ENCODE measurements at places on chromosomes 12 and 14.

- DNase-seq: peak; percentile 98
Observed at GRCh38 chr12:133130038-133130807, at the start of the genes ZNF10 and ZNF891. TSS of gene ZNF10 (plus strand) at chr12:133130627. CDS start at chr12:133144493, 13,866 bp downstream. TSS of gene ZNF891 (minus strand) at chr12:133130274. CDS start at chr12:133121918, 8,356 bp downstream.

GRCh38 chr12:114302117-114302516 is 103.8 kb downstream of the TBX5 start:
- DNase-seq: no peak

- DNase-seq: no peak
Observed at GRCh38 chr14:40758076-40758475, 848.6 kb upstream of the LRFN5 start.

DNA sequence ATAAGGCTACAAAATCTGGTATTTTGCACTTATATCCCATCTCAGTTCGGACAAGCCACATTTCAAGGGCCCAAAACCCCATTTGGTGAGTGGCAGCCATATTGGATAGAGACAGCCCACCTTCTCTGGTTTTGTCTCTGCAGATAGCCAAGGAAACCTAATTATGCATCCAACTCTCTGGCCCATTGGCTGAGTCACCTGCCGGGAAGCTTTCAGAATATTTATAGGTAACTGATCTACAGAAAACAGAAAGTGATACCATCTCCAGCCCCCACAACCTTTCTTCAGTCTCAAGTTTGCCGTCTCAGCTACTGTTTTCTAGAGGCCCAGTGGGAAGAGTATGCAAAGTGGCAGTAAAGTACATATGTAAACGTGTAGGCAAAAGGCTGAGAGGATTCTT is 33.7 kb upstream of the PPP1CC start:
- DNase-seq: no peak

DNA sequence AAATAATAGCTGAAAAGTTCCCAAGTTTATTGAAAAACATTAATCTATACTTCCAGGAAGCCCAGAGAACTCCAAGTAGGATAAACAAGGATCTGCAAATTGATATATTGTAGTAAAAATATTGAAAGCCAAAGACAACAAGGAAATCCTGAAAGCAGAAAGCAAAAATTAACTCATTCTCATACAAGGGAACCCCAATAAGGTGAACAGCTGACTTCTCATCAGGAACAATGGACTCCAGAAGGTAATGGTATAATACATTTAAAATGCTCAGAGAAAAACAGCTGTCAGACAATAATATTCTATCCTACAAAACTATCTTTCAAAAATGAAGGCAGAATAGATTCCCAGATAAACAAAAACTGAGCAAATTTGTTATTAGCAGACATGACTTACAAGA is 138.1 kb upstream of the BMP4 start:
- DNase-seq: no peak

- no peak for DNase-seq
Observed at GRCh38 chr12:42638697-42639096, 49.2 kb upstream of the PRICKLE1 start.

- DNase-seq: no peak
Observed at GRCh38 chr14:96811985-96812667, 14.9 kb downstream of the VRK1 start.

DNA sequence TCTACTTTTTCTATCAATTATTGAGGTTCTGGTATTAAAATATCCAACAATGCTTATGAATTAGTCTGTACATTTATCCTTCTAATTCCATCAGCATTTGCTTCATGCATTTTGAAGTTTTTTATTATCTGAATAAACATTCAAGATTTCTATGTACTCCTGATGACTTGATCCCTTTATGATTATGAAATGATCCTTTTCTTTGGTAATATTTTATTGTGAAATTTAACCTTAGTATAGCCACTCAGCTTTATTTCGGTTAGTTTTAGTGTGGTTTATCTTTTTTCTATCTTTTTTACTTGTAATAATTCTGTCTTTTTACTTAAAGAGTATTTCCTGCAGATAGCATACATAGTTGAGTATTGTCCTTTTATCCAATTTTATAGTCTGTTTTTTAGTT is 106.6 kb downstream of the SNAPC1 start:
- no peak for DNase-seq

DNA sequence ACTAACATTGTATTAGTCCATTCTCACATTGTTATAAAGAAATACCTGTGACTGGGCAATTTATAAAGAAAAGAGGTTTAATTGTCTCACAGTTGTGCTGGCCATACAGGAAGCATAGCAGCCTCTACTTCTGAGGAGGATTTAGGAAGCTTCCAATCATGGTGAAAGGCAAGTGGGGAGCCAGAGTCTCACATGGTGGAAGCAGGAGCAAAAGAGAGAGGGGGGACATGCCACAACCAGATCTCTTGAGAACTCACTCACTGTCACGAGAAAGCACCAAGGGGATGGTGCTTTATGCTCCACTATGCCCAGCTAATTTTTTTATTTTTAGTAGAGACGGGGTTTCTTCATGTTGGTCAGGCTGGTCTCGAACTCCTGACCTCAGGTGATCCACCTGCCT is 13.3 kb downstream of the OS9 start:
- no peak for DNase-seq

DNA sequence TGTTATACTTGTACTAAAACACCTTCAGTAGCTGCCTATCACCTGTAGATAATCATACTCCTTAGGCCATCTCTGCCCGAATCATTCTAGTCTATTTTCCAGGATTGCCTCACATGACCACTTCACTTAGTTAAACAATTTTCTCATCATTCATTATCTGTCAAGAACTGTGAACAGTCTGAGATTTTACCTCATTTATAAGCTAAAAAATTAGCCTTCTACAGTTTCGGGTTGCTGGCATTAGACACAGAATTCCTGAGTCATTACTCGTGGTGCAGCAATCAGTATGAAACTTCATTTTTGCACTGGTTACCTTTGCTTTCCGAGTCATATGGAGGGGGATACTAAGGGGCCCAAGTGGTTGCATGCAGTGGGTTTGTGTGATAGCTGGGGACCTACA is 57.6 kb upstream of the OTOGL start:
- DNase-seq: no peak
